ENCODE measurements at places on chromosomes 11 and 22. TPM values are rescaled to one million over a fixed set of nuclear protein-coding genes. Genes with fewer than 3 reads are reported as not detected.

- DNase-seq: no peak
Measured at GRCh38 chr11:959608-960007, 33.9 kb downstream of the AP2A2 start.

GAL3ST3 gene
- polyA plus RNA-seq: 0.78 TPM

- no peak for DNase-seq
Measured at GRCh38 chr11:17575431-17576425, 28.7 kb downstream of the OTOG start.

RFPL3 gene
- polyA plus RNA-seq: not detected

DNA sequence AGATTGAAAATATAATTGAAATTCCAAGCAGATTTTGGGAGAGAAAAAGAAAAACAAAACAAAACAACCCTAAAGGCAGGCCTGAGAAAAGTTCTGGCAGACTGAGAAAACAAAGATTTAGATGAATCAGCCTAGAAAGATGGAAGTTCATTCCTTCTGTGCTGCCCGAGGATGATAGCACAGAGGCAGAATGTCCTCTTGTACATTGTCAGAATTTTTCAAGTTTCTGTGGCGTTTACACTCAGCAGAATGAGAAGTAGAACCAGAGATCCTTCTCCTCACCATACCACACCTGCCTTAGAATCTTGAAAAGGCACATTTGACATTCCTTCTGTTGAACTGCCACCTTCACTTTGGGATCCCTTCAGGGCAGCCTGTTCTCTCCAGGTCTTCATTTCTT, 62.5 kb upstream of the IZUMO1R start:
- DNase-seq: no peak

GRCh38 chr22:33654173-33654895, 265.9 kb downstream of the LARGE1 start:
- no peak for DNase-seq

DNA sequence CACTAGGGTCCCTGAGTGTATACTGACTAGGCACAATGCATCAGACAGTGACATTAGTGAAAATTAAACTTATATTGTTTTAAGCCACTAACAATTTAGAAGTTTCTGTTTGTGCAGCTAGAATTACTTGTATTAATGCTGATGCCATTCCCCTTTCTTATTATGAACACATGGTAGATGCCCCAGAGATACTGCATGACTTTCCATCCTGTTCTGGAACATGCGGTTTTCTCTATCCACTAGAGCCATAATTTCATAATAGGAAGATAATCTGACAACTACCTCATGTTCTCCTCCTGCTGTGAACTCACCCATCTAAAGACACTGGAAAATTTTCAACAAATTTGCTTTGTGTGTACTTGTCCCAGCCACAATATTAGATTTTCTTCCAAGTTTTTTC, 1256.4 kb downstream of the FAM181B start:
- no peak for DNase-seq

DNA sequence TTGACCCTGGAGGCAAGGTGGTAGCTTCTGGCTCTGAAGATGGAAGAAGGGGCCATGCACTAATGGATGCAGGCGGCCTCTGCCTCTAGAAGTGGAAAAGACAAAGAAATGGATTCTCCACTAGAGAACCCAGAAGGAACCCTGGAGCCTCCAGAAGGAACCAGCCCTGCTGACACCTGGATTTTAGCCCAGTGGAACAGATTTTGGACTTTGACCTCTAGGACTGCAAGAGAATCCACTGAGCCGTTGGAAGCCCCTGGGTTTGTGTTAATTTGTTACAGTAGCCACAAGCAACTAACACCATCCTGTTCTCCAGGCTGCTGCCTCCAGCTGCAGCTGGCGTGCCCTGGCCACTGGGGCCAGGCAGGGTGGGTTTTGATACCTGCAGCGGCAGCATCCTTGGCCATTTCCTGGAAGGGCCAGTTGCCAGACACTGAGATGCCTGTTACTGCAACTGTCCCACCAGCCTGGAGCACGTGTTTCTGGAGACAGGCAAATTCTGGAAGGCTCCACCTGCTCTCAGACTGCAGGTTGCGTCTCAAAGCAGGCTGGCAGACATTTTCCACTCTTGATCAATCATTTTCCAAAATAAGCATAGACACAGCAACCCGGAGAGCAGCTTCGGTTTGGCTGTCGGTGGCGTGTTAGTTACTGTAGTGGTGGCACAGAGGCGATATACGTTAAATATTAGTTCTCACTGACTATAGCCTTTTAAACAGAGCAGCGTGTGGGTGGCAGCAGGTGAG, 76.8 kb upstream of the PARVG start:
- DNase-seq: no peak

DNA sequence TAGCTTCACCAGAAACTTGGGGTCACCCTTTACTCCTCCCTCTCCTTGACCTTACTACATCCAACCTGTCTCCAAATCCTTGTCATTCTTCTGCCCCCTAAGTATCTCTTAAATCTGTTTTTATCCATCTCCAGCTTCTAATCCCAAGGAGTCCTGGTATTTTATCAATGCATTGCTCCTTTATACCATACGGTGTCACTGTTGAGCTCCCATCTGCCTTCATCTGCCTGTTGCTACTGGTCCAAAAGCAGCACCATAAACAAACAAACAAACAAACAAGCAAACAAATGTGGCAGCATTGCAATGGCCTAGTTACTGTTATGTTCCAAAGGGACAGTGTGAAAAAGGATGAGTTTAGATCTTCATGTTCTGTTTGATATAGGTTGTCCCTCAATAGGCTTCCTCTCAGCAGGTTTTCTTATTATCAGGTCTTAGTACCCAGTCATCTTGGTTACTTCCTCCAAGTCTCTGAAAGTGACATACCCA, 34.2 kb downstream of the DNHD1 start:
- peak; percentile 35 for DNase-seq

OR4D9 gene
- polyA plus RNA-seq: 0.08 TPM

CARD16 gene
- polyA plus RNA-seq: 5.3 TPM

TMEM80 gene
- 17.0 TPM for polyA plus RNA-seq

PLEKHA7 gene
- 4.0 TPM for polyA plus RNA-seq

DNA sequence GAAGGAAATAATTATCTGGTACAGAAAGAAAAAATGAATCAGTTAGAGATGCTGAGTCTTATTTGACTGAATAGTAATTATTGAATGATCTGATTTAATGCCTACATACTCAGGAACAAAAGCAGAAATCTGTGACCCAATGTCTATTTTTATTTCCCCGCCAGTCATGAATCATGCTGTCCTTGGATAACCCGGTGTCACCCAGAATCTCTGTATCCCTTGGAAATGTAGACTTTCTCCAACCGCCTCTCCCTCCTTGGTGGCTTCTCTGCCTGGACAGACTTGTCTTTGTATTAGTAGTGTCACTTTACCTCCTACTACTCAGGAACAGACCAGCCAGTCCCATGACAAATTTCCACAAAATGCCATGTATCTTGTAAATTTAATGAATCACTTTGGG, 173.3 kb upstream of the PDGFD start:
- DNase-seq: no peak

- no peak for DNase-seq
Measured at GRCh38 chr11:1567721-1568100, 4.4 kb downstream of the DUSP8 start.

DNA sequence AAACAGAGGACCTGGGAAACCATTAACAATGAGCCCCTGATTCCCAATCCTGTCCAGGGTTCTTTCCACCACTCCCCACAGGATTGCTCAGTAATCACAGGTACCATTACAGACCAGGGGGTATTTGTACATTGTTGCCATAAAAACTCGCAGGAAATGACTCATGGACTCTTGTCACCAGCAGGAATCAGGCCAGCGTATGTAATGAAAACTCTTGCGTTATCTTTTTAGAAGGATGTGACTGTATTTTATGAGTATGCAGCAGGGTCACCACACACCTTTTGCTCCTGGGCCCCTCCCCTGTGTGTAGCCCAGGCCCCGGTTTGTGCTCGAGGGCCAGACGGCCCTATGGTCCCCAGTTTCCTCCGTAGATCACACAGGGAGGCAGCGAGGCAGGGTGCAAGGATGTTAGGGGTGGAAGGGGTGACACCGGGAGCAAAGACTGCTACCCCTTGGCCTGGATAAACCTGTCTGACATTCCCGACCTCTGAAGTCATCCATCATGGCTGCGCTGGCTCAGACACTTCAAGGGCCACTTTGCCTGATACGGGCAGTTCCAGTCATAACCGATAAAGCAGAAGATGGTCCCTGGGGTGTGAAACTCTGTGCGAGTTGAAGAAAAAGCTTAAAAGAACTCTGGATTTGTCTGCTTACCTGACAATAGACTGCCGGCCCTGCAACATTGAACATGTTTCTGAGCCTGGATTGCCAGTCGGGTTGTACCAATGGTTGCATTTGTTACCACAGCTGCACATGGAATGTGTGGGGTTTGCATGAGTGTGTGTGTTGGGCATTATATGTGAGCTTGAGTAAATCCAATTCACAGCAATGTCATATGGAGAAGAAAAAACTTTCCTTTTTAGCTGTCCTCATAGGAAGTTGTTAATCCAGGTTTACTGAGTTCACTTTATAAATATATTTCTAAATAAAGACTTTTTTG, 56.9 kb downstream of the MICAL2 start:
- no peak for DNase-seq

FREY1 gene
- polyA plus RNA-seq: 0.43 TPM

Data from forelimb muscle (tissue), 1 donor.